T-helper 17 cell (primary cell): ENCODE measurements at places on chromosomes 13 and 19.

- no peak for DNase-seq
These were observed 3.4 kb upstream of the GRWD1 start for GRCh38 chr19:48442116-48443035.

GRCh38 chr19:7159105-7159933 is 89.8 kb downstream of the ZNF557 start:
- DNase-seq, result no peak

DNA sequence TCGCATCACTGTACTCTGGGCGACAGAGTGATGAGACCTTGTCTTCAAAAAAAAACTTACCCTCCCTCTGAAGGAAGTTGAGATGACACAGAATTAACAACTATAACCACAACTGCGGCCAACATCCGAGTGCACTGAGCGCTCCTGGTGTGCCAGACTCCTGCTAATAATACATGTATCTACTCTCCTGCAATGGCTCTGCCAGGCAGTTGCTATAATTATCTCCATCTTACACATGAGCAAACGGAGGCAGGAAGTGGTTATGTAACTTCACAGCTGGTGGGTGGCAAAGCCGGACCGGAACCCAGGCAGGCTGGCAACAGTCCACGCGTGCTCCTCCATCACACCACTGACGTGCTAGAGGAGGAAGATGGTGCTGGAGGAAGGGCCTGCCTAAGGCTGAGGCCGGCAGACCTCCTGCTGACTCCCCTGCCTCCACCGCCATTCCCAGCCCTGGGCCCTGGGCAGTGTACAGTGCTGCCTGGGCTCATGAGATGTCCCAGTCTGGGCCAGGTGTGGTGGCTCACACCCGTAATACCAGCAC is 12.6 kb downstream of the XRCC1 start:
- DNase-seq, result peak; percentile 28

GRCh38 chr19:27966390-27966816 is 1246.5 kb downstream of the UQCRFS1 start:
- DNase-seq, result no peak

GRCh38 chr19:21611659-21612402 is 106.4 kb downstream of the ZNF429 start:
- no peak for DNase-seq
